ENCODE measurements at places on chromosomes 7 and 10.

DNA sequence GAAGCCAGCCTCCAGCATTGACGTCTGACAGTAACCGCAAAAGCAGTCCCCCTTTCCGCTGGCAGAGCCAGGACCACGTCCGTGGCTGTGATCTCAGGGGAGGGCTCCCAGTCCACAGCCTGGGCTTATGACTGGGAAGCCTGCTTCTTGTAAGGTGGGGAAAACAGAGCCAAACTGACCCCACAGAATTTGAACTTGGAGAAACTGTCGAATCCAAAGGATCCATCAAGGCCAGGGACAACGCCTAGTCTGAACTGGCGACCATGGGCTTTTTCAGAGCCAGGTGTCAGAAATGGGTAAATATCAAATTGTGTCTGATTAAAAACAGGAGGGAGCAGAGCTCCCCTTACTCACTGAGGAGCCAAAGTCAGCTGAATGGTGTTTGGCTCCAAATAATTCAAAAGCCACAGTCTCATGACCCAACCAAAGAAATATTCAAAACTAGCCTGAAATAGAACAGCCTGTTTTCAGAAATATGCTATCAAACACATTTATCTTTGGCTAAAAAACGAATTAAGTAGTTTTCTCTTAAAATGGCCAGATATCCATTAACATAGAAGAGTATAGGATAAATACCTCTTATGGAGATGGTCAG is 751.4 kb upstream of the GALNT17 start:
- no peak for DNase-seq

- DNase-seq, result no peak
Measured at GRCh38 chr7:97043281-97043680, 18.6 kb upstream of the DLX5 start.

- DNase-seq, result no peak
Measured at GRCh38 chr10:24168258-24169170, 40.4 kb upstream of the KIAA1217 start.

DNA sequence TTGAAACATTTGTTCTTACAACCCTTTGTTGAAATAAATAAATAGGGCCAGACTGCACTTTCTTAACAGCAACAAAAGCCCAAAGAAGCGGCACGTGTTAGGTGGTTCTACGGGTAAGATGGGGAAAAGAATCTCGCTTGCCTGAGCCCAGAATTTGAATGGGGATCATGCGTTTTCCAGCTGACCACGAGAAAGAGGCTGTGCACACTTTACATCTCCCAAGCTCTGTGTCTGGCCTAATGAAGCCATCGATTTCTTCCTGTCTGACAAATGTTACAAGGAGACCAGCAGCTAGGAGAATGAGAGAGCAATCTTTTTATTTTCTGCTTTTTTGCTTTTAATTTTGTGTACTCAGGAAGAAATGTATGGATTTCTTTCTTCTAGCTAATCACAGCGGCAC is 52.2 kb downstream of the FRMD4A start:
- no peak for DNase-seq

- no peak for DNase-seq
Measured at GRCh38 chr10:28444031-28444430, 88.9 kb upstream of the WAC start.

DNA sequence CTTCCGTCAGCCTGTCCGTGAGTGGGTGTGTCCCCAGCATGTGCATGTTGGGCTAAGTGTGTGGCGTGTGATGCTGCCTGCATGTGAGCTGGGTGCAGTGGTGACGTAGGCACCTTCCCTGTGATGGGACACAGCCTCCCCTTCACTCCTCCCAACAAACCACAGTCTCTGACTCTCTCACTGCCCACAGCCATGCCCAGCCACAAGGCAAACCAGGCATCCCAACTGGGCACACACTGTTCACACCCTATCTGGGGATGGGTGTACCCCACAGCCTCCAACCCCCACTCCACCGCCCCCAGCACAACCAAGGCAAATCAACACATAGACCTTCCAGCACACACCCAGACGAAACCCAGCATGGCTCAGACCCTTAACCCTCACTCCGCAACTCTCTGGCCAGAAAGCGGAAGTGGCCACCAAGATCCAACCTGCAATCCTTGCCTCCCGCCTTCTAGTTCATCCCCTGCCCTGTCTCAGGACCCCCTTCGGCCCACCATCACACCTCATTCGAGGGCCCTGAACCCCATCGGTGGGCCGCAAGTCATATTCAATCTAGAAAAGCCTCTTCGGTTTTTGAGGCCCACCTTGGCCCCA is 10.4 kb downstream of the PSD start:
- DNase-seq, result no peak

- no peak for DNase-seq
Measured at GRCh38 chr10:89427629-89428028, 13.3 kb downstream of the IFIT5 start.

- no peak for DNase-seq
Measured at GRCh38 chr10:29973921-29974320, 85.5 kb downstream of the JCAD start.

- peak; percentile 59 for DNase-seq
Measured at GRCh38 chr10:124596962-124597845, 135.6 kb downstream of the LHPP start.

DNA sequence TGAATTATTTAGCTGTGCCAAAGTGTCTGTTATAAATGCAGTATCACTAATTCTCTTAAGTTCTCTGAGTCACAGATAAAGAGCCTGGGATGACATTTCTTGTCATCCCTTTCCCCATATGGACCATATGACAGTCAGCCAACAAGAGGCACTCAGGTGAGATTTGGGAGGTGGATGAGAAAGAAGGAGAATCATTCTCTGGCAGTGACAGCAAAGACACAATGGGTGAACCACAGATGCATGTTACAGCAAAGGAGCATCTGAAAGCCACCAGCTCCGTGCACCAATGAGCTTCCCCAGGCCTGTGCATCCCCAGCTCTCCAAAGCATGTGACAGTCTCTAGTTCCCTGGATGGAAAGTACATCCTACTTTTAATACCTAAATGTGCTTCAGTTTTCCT is 10.8 kb downstream of the GIMAP6 start:
- DNase-seq, result no peak

DNA sequence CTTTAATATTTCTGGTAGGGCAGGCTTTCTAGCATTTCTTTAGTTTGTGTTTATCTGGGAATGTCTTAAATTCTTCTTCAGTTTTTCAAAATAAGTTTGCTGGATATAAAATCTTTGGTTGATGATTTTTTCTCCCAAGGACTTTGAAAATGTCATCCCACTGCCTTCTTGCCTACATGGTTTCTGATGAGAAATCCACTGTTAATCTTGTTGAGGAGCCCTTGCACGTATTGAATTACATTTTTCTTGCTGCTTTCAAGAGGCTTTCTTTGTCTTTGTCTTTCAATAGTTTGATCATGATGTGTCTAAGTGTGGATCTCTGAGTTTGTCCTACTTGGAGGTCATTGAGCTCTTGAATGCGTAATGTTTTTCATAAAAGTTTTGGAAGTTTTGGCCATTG is 66.0 kb downstream of the CASD1 start:
- no peak for DNase-seq

DNA sequence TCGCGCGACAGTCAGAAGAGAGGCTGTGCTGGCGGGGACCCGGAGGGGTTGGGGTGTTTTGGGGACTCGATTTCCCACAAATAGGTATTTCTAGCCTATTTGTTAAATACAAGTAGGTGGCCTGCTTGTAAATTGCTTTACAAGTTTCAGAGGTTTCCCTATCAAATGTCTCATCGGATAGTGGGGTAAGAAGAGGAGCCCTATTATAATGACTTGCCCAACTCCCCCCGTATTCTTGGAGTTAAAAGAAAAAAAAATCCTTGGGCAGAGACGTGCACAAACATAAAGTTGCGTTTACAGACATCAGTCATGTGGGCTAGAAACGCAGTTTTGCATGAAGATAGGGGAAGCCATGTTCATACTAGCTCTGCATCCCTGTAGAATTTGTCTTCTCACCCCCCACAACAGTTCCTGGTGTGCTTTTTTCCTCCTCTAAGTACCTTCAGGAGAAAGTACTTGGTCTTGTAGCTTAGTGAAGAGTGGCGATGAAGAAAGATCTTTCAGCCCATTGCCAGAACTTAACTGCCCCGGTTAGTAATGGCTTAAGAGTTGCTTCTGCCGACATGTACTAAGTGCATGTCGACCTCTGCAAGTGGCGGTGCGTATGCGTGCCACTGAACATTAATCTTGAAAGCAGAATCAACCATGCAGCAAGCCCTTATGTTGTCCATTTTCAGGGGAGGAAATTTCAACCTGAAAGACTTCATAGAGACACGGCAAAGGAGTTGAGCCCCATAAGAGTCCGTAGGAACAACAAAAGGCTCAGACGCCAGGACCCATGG is 832 bp upstream of the TIAL1 start:
- DNase-seq, result no peak

- DNase-seq, result no peak
Measured at GRCh38 chr7:78768859-78769258, 684.6 kb downstream of the MAGI2 start.

- peak; percentile 65 for DNase-seq
Measured at GRCh38 chr10:47045331-47045861, 134.2 kb downstream of the PTPN20 start.

- no peak for DNase-seq
Measured at GRCh38 chr10:99612167-99612831, 7.9 kb downstream of the SLC25A28 start.

DNA sequence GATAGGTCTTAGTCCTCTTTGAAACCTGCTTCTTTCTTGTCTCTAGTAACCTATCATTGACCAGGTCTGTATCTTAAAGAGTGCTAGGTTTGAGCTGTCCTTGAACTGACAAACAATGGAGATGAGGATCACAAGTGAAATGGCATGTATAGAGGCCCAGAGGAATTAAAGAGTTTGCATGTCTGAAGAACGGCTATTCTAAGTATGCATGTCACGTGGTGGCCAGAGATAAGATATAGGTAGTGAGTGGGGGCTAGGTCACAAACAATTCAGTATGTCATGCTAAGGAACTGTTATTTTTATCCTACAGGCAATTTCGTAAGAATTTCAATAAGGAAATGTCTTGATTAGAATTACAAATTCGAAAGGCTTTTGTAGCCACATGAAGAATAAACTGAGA is 95.3 kb downstream of the SUGCT start:
- no peak for DNase-seq

- DNase-seq, result no peak
Measured at GRCh38 chr7:36852017-36852416, 127.7 kb upstream of the AOAH start.

DNA sequence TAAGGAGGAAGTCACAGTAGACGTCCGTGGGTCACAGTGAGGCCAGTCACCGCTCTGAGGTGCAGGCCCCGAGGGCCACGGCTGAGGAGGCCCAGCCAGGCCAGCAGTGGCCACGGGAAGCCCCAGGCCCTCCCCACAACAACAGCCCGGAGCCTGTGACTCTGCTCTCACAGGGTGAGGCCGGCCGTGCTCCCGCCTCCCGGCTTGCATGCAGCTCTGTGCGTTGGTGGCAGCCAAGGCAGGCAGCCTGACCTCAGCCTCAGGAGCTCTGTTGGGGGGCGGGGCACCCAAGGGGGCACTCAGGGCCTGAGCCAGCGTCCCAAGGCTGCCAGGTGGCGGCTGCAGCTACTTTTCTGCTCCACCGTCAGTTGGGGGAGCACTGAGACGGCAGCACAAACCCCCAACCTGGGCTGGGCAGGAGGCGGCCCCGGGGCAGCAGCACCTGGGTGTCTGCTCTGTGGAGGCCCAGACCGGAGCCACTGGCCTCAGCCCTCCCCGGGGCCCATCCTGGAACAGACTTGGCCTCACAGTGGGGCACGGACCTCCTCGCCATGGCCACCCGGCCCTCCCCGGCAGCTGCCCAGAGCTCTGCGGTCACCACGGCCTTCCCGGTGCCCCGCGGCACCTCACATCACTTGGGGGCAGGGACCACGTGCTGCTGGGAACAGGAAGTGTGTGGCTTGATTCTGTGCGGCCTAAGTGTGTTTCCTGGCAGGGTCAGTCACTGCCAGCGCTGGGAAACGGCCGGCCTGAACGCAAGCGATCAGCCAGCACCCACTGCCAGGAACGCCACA is 13.3 kb downstream of the CYP2W1 start:
- DNase-seq, result no peak

- DNase-seq, result no peak
Measured at GRCh38 chr10:95312257-95312656, 21.5 kb upstream of the PDLIM1 start.

- DNase-seq, result no peak
Measured at GRCh38 chr10:22977751-22978150, 49.9 kb downstream of the ARMC3 start.

DNA sequence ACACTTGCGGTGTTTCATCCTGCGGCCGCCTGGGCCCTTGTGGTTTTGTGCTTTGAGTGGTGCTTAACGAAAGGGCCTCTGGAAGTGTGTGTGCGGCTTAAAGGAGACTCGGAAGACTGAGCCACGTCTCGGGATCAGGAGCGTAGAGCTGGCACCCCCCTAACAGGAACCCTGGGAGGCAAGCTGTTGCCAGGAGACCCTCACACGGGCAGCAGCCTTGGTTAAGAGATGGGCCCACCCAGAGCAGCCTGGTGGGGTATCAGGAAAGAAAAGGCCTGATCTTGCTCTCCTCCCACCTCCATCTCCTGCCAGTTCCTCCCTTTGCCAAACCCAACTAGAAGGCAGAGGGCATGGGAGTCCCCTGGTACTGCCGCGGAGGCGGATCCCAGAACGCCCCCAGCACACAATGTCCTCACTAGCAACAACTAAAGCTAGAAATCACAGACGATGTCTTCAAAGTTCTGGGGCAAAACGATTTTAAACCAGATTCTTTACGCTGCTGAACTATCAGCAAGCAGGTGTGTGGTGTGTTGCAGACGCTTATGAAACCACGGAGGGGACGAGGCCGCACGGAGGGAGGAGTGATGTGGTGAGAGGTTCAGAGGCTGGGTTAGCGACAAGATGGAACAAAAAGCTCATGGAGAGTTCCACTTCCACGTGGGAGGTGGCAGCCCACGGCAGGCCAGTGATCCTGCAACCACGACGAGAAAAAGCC is 67.0 kb upstream of the INPP5A start:
- peak; percentile 48 for DNase-seq

DNA sequence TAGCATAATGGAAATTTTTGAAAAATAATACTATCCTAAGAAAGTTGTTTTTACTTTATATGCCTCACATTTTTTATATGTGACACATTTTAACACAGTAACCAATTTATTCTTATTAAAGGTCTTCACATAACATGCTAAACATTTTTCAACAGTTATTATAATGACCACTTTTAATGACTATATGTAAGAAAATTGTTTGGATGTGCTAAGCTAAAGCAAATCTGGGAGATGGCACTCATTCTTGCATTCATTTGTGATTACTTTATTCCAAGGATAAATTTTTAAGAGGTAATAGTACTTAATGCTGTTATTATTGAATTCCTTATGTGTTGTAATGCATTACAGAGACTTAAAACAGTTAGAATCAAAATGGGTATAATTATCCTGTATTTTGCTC is 88.1 kb downstream of the ANKIB1 start:
- DNase-seq, result no peak

GRCh38 chr7:73669288-73669701 is 1.7 kb downstream of the VPS37D start:
- no peak for DNase-seq

Measured in chondrocyte (in vitro differentiated cells).